ENCODE measurements at places on chromosomes 4 and X. TPM values are rescaled to one million over a fixed set of nuclear protein-coding genes. Genes with fewer than 3 reads are reported as not detected.

HSFX2 gene
- total RNA-seq, result 1.5 TPM

TMPRSS11B gene
- not detected for total RNA-seq

XAGE2 gene
- total RNA-seq, result not detected

GLRA2 gene
- total RNA-seq, result not detected

SMARCA5 gene
- total RNA-seq, result 41.8 TPM

NEXMIF gene
- total RNA-seq, result 1.2 TPM

TCEAL4 gene
- 76.0 TPM for total RNA-seq

DOK7 gene
- 1.7 TPM for total RNA-seq
